ENCODE measurements at places on chromosomes 16 and 17. TPM values are rescaled to one million over a fixed set of nuclear protein-coding genes. Genes with fewer than 3 reads are reported as not detected.

Gene CCDC78
- 6.0 TPM for total RNA-seq

Gene ZNF207
- total RNA-seq, result 167 TPM

DNA sequence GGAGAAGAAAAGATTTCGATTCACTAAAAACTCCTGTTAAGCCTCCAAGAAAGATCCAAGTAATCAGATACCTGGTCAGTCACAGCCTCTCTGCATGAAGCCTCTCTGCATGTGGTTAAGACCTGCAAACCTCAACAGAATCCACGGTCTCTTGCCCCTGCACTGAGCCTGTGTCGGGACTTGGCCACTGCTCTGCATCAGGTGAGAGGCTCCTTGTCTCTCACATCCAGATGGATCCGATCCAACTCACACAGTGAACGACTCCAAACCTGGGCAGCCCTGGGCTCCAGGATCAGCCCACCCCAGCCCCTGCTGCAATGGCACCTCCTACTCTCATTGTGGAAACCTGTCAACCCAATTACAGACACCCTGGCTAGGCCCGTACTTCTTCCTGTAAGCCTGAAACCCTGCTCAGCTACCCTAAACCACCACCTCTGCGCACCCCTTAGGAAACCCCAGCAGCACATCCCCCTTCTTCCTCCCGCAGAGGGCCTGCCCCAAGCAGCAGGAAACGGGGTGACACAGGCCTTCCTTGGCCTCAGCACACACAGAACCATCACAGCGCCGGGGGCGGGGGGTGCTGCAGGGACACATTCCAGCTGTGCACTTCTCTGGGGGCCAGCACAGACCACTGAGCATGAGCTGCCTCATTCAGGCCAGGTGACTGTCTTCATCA is 129.5 kb downstream of the ANKRD11 start:
- H3K27me3 ChIP-seq, result no peaks in the 10 kb centered on the region
- peak overlapping the region; percentile 85 for H3K27ac ChIP-seq
- peak overlapping the region; percentile 33 for H3K4me3 ChIP-seq
- H3K4me1 ChIP-seq, result peaks cover 35% of the 10 kb centered on the region
- H3K36me3 ChIP-seq, result peaks cover 60% of the 10 kb centered on the region
- no peak for DNase-seq

GRCh38 chr16:13168091-13168572 is 266.7 kb downstream of the SHISA9 start:
- H3K27ac ChIP-seq, result no peak overlapping the region
- H3K27me3 ChIP-seq, result no peaks in the 10 kb centered on the region
- H3K4me1 ChIP-seq, result peaks cover 5% of the 10 kb centered on the region
- peak; percentile 21 for DNase-seq

Gene CCL14
- total RNA-seq, result not detected

- no peak for DNase-seq
- H3K27ac ChIP-seq, result no peak overlapping the region
- no peak overlapping the region for H3K4me3 ChIP-seq
- no peaks in the 10 kb centered on the region for H3K4me1 ChIP-seq
These were observed 5.4 kb upstream of the GPR139 start for GRCh38 chr16:20079106-20079505.

GRCh38 chr17:74972107-74972972 is at the start of gene HID1:
HID1 (minus strand) TSS chr17:74972759; CDS start chr17:74972656, 103 bp downstream.
- DNase-seq, result no peak
- no peak within 1 kb of the TSS for H3K27ac ChIP-seq
- peak within 1 kb of the TSS; percentile 75 for H3K4me3 ChIP-seq
- no peaks in the 10 kb centered on the region for H3K36me3 ChIP-seq
- peaks cover 14% of the 10 kb centered on the region for H3K27me3 ChIP-seq

- H3K27me3 ChIP-seq, result no peaks in the 10 kb centered on the region
- no peak overlapping the region for H3K27ac ChIP-seq
- no peak for DNase-seq
- no peaks in the 10 kb centered on the region for H3K4me1 ChIP-seq
- H3K36me3 ChIP-seq, result no peaks in the 10 kb centered on the region
- H3K4me3 ChIP-seq, result no peak overlapping the region
These were observed 26.6 kb upstream of the MYLK3 start for GRCh38 chr16:46774743-46775177.

Gene TOM1L1
- 157 TPM for total RNA-seq

Gene ITGB3
- 1.1 TPM for total RNA-seq

Gene LCMT1
- 36.3 TPM for total RNA-seq

- peak overlapping the region; percentile 79 for H3K27ac ChIP-seq
- H3K36me3 ChIP-seq, result peaks cover 5% of the 10 kb centered on the region
- DNase-seq, result peak; percentile 82
These were observed 1.3 kb downstream of the C17orf58 start for GRCh38 chr17:67994817-67995569.

GRCh38 chr17:39174920-39175694 is 9.1 kb upstream of the ARL5C start:
- H3K4me3 ChIP-seq, result no peak overlapping the region
- DNase-seq, result peak; percentile 73

DNA sequence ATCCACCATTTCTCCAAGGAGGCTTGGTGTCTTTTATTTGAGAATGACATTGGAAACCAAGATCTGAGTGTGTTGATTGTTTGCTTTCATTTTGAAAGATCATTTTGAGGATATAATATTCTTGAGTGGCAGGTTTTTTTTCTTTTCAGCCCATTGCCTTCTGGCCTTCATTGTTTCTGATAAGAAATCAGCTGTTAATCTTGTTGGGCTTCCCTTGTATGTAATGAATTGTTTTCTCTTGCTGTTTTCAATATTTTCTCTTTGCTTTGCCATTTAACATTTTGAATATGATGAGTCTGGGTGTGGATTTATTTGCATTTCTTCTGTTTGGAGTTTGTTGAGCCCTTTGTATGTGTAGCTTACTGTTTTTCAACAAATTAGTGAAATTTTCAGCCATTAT is 22.0 kb downstream of the PRSS54 start:
- H3K4me3 ChIP-seq, result no peak overlapping the region
- no peaks in the 10 kb centered on the region for H3K27me3 ChIP-seq
- DNase-seq, result no peak
- H3K36me3 ChIP-seq, result peaks cover 5% of the 10 kb centered on the region
- H3K27ac ChIP-seq, result no peak overlapping the region

Gene CA5A
- not detected for total RNA-seq

Gene KRTAP3-1
- not detected for total RNA-seq

- DNase-seq, result peak; percentile 21
- H3K36me3 ChIP-seq, result peaks cover 55% of the 10 kb centered on the region
- peak overlapping the region; percentile 95 for H3K27ac ChIP-seq
These were observed 586 bp downstream of the GLYR1 start for GRCh38 chr16:4846503-4846900.

GRCh38 chr16:81913222-81913621 is 98.0 kb downstream of the SDR42E1 start:
- H3K36me3 ChIP-seq, result no peaks in the 10 kb centered on the region
- no peak overlapping the region for H3K4me3 ChIP-seq
- H3K27ac ChIP-seq, result no peak overlapping the region
- DNase-seq, result no peak
- H3K4me1 ChIP-seq, result peaks cover 11% of the 10 kb centered on the region
- H3K27me3 ChIP-seq, result no peaks in the 10 kb centered on the region
